Stimulated activated CD8-positive, alpha-beta memory T cell treated with anti-CD3 and anti-CD28 coated beads, Interleukin-7, amount 100 ng/mL, for 24 hours (primary cell): ENCODE measurements at places on chromosomes 3 and 15.

GRCh38 chr3:187743195-187744141 is 1.8 kb downstream of the BCL6 start:
- no peak for DNase-seq

GRCh38 chr3:193783166-193783896 is 190.3 kb downstream of the OPA1 start:
- DNase-seq = no peak

DNA sequence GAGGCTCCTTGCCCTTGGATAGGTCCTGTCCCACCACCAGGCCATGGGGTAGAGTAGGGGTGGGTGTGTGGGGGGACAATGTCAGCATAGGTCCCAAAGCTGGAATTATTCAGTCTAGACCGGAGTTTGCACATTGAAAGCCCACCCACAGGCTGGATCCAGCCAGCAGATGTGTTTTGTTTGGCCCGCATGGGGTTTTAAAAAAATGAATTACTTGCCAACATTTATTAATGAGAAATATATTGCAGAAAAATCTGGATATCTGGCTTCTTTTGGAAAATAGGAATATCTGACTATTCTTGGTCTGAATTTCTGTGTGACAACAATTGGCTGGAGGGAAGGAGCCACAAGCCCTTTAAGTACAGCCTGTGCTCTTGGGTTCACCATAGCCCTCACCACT is 17.3 kb upstream of the LRIG1 start:
- DNase-seq = no peak

- no peak for DNase-seq
Measured at GRCh38 chr15:96346409-96346970, 16.0 kb downstream of the NR2F2 start.

DNA sequence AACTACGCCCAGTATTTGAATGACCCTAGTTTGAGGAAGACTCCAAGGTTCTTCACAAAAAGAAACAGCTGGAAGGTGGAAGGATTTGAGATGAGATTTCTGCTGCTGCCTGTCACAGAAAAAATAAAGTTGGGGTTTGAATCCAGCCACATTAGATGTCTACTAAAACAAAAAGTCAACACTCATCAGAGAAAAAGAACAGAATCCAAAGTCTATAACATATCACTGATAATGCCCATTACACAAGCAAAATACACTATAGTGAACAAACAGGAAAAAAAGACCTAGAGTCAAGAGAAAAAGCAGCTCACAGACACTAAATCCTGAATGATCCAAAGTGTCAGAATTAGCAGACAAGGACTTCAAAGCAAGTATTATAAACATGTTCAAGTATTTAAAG is 56.0 kb downstream of the RFX7 start:
- DNase-seq = no peak

GRCh38 chr3:115478359-115478758 is 145.0 kb upstream of the GAP43 start:
- DNase-seq = no peak

DNA sequence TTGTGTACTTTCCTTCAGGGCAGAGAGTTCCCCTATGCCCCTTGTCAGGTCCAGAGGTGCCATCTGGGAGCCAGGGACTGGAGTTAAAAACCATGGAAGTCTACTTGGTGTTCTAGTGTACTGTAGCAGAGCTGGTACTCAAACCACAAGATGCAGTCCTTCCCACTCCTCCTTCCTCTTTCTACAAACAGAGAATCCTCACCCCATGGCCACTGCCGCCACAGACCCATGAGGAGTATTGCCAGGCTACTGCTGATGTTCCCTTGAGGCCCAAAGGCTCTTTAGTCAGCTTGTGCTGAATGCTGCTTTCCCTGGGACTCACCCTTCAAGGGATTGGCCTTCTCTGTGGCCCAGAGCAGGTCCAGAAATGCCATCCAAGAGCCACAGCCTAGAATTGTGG is 229.2 kb upstream of the ZPLD1 start:
- no peak for DNase-seq

DNA sequence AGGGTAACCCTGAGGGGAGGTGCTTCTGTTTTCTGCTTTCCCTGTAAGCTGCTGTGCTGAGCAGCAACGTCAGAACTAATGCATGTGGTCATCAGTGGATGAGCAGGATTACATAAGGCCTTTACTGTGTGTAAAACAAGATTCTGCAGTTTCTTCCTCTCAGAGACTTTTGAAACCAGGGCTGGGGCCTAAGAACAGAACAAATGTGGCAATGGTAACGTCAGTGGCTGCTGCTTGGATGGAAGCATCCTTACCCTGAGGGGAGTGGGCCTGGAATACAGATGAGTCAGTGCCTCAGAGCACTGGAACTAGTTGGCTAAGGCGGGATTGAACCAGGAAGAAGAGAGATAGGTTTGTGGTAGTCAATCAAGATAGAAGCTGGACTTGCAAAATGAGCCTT is 180.2 kb upstream of the KCNH8 start:
- no peak for DNase-seq

GRCh38 chr3:11335056-11335608 is 62.9 kb downstream of the ATG7 start:
- no peak for DNase-seq

- no peak for DNase-seq
Measured at GRCh38 chr15:88624156-88624970, 3.2 kb downstream of the AEN start.

- DNase-seq = no peak
Measured at GRCh38 chr15:62676891-62677290, 365.7 kb upstream of the TPM1 start.

- DNase-seq = no peak
Measured at GRCh38 chr3:186962445-186962844, 32.1 kb downstream of the ST6GAL1 start.

DNA sequence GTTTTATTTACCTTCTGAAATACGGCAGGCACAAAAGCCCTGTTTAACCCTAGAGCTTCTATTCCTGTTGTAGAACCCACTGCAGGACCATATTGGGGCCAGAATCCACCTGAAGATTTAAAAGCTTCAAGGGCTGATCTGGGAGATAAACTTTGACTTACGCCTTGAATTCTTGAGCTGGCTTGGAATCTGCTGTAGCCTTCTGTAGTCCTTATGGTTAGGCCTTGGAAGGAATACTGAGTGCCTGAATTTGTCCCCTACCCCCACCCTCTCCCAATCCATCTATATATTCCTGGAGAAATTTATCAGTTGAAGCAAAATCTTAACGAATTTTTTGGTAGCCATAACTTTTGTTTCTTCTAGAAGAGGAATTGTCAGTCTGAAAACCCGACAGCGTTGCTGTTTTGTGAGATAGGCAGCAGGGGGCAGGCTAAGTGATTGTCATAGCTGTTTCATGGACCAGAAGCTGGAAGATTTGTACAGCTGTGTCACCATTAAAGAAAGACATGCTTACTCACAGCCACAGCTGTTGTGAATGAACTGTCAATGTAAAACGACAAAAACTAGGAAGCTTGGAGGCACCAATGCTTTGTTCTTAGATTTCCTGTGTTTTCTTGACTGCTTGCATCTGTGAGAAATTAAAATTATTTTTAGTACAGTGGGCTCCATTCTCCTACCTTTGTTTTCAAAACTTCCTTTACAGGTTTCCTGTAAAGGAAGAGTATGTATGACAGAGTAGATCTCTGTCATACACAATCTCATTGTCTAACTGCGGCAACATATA is 12.8 kb downstream of the LXN start:
- no peak for DNase-seq

GRCh38 chr3:187918081-187918644 is 172.9 kb upstream of the BCL6 start:
- no peak for DNase-seq

DNA sequence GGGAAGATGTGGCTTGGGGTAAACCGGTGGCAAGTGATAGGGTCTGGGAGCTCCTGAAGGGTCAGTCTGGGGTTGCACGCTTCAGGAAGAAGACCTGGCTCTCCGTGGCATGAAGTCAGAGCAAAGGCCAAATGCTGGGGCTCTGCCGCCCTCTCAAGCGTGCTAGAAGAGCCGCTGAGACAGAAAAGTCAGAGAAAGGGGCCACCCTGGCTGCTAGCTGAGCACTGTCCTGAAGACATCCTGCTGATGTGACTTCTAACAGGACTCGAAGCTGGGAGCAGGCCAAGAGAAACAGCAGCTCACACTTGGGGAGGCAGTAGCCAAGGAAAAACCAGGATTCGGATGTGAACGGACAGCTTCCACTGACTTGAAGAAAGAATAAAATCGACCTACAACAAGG is 270.4 kb downstream of the OCA2 start:
- no peak for DNase-seq

- DNase-seq = no peak
Measured at GRCh38 chr3:72247645-72248388, 462.9 kb upstream of the PROK2 start.

- DNase-seq = no peak
Measured at GRCh38 chr15:41822957-41823356, 4.9 kb upstream of the JMJD7 start.
